HEK293T (cell line): ENCODE measurements at places on chromosomes 5 and 9.

DNA sequence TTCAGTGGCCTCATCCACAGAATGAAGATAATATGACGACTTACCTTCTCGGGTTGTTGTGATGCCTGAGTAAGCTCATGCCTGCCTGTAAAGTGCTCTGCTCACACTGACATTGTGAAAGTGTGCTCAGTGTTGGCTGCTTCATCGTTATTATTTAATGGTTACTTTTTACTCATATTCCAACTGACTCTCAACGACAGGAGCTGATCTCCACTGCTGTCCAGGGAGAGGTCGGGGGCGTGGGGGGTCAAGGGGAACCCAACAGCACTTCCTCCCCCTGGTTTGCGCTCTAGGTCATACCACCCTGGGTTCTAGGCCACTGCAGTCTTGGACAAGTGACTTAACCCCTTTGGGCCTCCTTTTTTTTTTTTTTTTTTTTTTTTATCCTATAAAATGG, 52.9 kb upstream of the ANGPTL2 start:
- no peak for DNase-seq

GRCh38 chr5:14105718-14106410, 37.3 kb upstream of the TRIO start:
- no peak for DNase-seq

- no peak for DNase-seq
Observed at GRCh38 chr9:90921104-90921503, 119.5 kb downstream of the SYK start.

GRCh38 chr5:119397518-119398380, 41.9 kb downstream of the TNFAIP8 start:
- no peak for DNase-seq

DNA sequence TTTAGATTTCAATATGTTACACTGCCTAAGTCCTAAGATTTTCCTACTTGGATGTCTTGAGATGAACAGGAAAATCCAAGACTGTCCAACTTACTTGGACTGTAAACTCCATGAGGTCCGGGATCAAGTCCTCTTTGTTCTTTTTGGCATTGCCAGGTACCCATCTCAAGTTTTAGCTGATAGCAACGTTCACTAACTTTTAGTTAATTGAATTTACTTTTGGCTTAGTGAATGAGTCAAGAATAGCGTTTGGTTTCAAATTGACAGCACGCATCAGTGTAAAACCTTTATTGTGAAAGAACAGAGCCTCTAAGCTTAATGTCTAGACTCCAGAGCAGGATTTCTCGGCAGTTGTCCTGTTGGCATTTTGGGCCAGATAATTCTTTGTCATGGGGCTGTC, 37.2 kb downstream of the ALDH1A1 start:
- DNase-seq, result no peak

GRCh38 chr9:92294297-92294676, 790 bp upstream of the IARS1 start:
- DNase-seq, result no peak

GRCh38 chr5:111585291-111585690, 73.0 kb upstream of the STARD4 start:
- DNase-seq, result no peak

DNA sequence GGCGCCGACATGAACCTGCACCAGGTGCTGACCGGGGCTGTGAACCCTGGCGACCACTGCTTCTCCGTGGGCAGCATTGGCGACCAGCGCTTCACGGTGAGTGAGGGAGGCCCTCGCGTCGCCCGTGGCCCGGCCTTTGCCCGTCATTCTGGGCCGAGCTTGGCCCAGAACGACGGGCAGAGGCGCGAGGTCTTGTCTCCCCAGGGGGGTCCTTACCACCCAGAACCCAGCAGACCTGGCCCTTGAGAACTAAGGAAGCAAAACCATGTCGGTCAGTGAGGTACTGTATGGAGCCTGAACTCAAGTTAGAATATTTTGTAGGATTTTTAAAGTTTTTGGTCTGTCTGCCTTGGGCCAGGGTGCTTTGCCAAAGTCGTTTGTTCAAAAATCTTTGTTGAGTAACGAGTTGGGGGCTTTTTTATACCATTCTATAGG, 691 bp downstream of the DMXL1 start:
- no peak for DNase-seq

DNA sequence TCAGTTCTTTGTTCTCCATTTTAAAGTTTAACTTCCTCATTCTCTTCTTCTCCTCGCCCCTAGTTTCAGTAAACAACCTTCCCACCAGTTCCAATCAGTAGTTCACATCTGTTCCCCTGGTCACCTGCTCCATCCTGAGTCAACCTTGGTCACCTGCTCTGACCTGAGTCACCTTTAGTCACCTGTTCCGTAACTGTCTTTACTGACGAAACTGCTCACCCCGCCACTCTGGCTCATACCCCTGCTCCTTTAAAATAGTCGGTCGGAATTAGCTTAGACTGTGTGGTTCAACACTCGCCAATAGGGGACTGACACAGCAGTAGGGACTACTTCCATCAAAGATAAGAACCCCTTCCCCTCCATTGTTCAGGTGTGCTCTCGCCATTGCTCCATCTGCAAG, 76.3 kb upstream of the GPBP1 start:
- no peak for DNase-seq

- DNase-seq, result no peak
Observed at GRCh38 chr5:103271570-103272289, 13.2 kb downstream of the MACIR start.

- no peak for DNase-seq
Observed at GRCh38 chr5:82185851-82186250, 92.3 kb downstream of the RPS23 start.

DNA sequence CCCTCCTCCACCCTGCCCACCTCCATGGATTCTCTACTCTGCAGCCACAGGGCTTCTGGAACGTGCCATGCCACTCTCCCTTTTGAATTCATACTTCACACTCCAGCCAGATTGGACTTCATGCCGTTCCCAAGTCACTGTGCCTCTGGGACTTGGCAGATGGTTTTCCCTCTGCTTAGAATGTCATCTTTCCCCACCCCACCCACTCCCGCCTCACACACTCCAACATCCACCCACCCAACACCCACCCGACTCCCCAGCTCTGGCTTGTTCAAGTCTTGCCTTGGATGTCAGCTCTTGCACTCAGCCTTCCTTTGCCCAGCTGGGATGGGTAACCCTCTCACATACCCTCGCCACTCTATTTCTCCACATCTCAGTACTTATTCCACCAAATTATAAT, 142.1 kb upstream of the DHFR start:
- DNase-seq, result no peak

GRCh38 chr9:116420993-116421538, 266.0 kb upstream of the TRIM32 start:
- no peak for DNase-seq

GRCh38 chr9:26789959-26790358, 102.6 kb downstream of the CAAP1 start:
- DNase-seq, result no peak
